ENCODE measurements at places on chromosomes 12 and 14. TPM values are rescaled to one million over a fixed set of nuclear protein-coding genes. Genes with fewer than 3 reads are reported as not detected.

DNA sequence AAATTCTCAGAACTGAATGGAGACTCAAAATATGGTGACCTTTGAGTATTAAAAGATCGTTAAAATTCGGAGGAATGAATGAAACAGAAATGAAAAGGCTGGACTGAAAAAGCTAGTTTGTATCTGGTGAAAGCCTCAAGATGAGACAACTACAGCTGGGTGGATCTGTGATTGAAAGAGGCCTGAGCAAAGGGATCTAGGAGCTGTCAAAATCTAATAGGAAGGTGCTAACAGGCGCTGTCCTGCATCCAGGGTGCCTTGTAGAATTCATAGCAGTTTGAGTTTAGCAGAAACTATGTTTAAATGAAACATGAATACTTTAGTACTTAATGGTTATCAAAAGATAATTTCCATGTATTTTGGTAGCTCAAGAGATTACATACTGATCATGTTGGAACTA lies 2.3 kb downstream of the YY1 start:
- DNase-seq, result peak; percentile 34

GRCh38 chr12:104136577-104136976 lies 1.4 kb downstream of the NFYB start:
- no peak for DNase-seq

DNA sequence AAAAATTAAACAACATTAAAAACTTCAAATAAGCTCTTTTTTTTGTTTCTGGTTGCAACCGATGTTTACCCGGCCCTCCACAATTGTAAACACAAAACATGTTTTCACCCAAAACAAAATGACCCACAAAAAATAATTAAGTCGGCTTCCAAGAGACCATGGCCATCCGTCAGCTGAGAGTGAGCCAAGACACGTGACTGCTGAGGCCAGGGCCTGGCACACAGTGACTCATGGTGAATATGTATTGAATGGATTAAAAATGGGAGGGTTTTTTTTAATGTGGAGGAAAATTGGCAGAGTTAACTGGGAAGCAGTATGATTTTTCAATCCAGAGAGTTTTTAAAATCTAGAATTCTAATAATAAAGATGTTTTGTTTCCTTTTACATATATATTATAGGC lies 13.8 kb upstream of the CPNE8 start:
- DNase-seq, result no peak

GRCh38 chr12:89081719-89082369 lies 270.5 kb downstream of the DUSP6 start:
- no peak for DNase-seq

- no peak for DNase-seq
These were observed 11.7 kb upstream of the NFKBIA start for GRCh38 chr14:35416108-35416750.

GRCh38 chr12:97134495-97134894 lies 227.4 kb downstream of the NEDD1 start:
- no peak for DNase-seq

DNA sequence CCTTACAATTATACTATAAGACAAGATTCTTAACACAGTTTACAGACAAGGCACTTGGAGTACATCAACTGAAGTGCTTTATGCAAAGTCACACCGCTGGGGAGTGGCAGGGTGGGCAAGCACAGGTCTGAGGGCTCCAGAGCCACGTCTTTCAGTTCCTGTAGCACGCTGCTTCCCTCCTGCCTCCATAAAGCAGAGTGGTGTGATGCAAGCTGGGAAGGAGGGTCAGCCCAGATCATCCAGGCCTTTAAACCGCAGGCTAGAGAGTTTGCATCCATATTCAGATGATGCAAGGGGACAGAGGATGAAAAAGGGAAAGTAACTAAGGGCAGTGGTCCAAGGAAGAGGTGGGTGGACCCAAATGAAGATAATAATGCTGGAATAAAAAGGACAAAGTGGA lies 132.6 kb downstream of the ITPR2 start:
- DNase-seq, result peak; percentile 48

GRCh38 chr12:57764662-57765002 lies 2.2 kb downstream of the CYP27B1 start:
- DNase-seq, result no peak

DNA sequence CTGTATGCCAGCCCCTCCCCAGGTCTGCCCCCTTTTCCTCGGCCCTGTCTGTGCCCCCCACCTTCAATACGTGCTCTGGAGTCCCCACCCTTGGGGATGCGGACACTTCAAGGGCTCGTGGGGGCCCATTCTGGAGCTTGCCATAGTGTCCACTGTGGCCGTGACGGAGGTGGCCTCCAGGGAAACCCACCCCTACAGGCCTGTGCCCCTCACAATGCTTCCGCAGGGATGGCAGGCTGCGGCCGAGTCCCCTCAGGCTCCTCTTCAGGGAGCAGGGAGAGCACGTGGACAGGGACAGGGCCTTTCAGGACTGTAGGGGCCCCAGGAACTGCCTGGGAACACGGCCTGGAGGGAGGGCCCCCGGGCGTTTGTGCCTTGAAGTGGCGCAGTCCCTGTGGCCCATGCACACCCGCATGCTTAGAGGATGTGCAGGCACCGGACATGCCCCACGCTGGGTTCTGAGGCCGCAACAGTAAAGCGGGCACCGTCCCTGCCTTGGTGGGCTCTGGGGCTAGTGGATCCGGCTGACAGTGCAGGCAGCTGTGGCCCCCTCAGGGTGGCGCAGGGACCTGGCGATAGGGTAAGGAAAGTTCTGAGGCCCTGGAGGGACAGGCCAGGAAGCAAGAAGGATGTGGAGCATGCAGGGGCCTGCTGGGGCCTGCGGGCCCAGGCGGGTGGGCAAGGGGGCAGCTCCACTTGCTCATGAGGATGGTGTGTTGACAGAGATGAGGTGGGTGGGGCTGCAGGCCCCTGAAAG lies 209.0 kb upstream of the RTL1 start:
- no peak for DNase-seq

DNA sequence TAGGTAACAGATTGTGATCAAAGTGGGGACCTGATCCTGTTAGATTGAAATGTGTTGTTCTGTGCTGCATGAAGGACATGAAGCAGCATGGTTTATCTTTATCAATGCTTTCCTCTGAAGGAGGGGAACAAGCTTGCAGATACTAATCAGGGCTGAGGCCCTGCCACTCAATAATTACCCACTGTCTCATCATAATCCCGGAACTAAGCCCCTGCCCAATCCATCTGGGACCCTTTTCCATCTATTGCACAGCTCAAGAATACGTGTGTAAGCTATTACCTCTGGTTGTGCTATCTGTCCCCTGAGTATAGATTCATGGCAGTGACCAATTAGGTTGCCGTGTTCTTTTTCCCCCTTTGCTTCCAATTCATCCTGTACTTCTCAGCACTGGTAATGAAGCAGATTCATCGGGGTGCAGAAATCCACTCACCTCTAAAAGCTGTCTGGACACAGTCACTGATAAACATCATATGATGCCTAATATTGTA lies 67.8 kb downstream of the OTX2 start:
- no peak for DNase-seq

GRCh38 chr12:69898236-69898635 lies 73.2 kb downstream of the MYRFL start:
- DNase-seq, result peak; percentile 22

GRCh38 chr12:27852117-27852516 lies 72.1 kb upstream of the MANSC4 start:
- DNase-seq, result no peak

DNA sequence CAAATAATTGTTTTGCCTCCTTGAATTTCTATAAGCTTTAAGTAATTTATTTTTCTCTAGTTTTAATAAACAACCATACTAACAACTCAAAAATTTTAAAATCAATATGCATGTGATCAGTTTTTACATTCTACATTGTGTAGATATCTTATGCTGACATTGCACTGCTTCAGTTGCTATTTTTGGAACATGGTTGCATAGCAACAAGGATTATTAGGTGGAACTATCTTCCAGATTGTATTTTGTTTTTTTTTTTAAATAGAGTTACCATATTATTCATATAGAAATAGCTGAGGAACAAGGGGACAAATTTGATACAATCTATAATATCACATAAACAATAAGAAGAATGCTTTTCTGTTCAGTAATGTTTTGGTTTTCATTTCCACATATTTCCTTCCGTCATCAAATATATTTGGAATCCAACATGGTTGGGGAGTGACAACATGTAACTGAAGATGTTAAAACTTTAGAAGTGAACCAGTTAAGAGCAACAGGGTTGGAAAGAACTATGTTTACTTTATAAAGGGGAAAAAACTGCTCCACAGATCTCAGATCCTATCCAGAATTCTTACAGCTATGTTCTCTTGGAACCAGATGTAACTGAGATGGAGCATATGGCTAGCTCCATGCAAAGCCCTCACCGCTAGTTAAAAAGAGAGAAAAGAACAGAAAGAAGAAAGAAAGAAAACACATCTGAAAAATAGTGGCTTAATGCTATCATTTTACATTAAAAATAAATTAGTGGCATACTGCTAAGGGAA lies 235.5 kb downstream of the NELL2 start:
- DNase-seq, result no peak

GRCh38 chr12:71691504-71692129 lies 5.7 kb downstream of the TMEM19 start:
- DNase-seq, result no peak

DNA sequence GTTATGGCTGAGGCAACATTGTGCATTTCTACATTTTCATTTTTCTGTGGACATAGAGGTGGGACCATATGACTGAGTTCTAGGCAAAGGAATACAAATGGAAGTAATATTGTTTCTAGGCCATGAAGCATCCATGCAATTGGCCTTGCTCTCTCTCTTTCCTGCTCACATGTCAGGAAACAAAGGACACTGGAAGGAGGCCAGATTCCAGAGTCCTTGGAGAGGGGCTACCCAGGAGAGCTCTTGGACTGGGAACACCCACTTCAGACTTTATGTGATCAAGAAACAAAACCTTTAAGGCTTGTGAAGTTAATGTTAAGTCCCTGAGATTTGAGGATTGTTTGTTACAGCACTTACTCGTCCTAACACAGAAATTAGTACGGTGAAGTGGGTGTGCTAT lies 32.8 kb downstream of the PDZRN4 start:
- DNase-seq, result no peak

DNA sequence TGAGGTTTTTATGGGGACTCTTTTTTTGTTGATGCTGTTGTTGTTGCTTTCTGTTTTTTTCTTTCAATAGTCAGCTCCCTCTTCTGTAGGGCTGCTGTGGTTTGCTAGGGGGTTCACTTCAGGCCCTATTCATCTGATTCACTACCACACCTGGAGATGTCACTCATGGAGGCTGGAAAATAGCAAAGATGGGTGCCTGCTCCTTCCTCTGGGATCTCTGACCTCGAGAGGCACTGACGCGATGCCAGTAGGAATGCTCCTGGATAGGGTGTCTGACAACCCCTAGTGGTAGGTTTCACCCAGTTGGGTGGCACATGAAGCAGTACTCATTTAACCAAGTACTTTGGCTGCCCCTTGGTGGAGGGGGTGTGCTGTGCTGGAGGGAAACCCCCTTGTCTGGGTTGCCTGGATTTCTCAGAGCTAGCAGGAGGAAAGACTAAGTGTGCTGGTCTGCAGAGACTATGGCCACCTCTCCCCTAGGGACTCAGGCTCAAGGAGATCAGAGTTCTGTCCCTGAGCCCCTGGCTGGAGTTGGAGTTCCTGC lies 745.5 kb downstream of the TMTC2 start:
- no peak for DNase-seq

- no peak for DNase-seq
These were observed 58.6 kb downstream of the ZFP36L1 start for GRCh38 chr14:68734231-68734732.

DNA sequence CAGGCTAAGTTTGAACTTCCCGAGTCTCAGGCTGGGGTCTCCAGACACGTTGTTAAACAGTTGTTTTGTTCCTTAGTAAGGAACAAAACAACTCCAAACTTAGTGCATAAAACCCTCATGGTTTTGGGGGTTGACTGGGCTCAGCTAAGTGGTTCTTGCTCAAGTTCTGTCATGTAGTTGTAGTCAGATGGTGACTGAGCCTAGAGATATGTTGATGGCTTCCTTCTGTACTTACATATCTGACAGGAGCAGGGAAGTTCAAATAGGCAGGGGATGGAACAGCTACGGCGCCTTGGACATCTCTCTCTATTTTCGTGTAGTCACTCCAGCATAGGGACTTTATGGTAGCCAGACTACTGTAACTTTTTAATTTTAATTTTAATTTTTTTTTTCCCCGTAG lies 45.7 kb downstream of the SPATS2 start:
- no peak for DNase-seq

DNA sequence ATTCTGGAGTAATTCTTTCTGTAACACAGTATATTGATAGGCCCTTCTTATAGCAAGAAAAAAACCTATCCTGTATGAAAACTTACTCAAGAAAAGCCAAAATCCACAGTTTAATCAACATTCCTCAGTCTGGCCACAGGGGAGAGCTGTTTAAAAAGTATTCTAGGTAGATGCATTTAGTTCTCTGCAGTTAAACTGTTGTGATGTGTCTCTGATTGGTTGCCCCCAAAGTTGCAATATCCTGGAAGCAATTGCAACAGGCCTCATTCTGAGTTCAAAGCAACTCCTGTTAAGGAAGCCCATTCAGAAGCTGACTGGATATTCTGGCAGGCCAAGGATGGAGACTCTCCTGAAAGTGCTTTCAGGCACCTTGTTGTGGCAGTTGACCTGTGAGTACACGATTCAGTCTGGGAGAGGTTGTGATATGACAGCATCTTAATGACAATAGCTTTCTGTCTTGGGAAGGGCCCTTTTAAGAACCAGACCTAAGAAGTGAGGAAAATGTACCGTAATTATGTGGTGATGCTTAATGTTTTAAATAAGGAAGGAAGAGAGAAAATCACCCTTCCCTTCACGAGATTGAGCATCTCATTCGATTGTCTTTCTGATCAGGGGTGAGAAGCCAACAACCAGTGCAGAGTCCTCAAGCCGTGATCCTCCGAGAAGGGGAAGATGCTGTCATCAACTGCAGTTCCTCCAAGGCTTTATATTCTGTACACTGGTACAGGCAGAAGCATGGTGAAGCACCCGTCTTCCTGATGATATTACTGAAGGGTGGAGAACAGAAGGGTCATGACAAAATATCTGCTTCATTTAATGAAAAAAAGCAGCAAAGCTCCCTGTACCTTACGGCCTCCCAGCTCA lies 420.7 kb downstream of the DAD1 start:
- DNase-seq, result peak; percentile 27

- no peak for DNase-seq
These were observed 92.0 kb downstream of the EPS8 start for GRCh38 chr12:15697201-15697600.

The NKX2-1 gene
- not detected for total RNA-seq

The TMEM132C gene
- not detected for total RNA-seq

The PRH2 gene
- 0.32 TPM for total RNA-seq

The TDRD9 gene
- 0.32 TPM for total RNA-seq

The SLC10A1 gene
- total RNA-seq, result not detected

The SSTR1 gene
- 57.9 TPM for total RNA-seq

The SIX6 gene
- total RNA-seq, result not detected

The CISTR gene
- total RNA-seq, result not detected

All from fibroblast of villous mesenchyme (primary cell).